Brain (organoid and tissue), 16 donors: ENCODE measurements at places on chromosomes 4 and X. TPM values are rescaled to one million over a fixed set of nuclear protein-coding genes. Genes with fewer than 3 reads are reported as not detected.
A peak's percentile ranks its signal among the peaks of the same experiment; 100 is the strongest.

The BEND2 gene
- not detected for polyA plus RNA-seq

The ARL13A gene
- not detected for polyA plus RNA-seq

The MAGEB10 gene
- not detected for polyA plus RNA-seq

The CYBB gene
- polyA plus RNA-seq: 2.3 TPM

The FHL1 gene
- polyA plus RNA-seq: 110 TPM

The ARHGAP10 gene
- polyA plus RNA-seq: 2.6 TPM

The FHIP1A gene
- polyA plus RNA-seq: 2.8 TPM

The TMEM31 gene
- polyA plus RNA-seq: 1.2 TPM

The ATP10D gene
- 3.0 TPM for polyA plus RNA-seq

DNA sequence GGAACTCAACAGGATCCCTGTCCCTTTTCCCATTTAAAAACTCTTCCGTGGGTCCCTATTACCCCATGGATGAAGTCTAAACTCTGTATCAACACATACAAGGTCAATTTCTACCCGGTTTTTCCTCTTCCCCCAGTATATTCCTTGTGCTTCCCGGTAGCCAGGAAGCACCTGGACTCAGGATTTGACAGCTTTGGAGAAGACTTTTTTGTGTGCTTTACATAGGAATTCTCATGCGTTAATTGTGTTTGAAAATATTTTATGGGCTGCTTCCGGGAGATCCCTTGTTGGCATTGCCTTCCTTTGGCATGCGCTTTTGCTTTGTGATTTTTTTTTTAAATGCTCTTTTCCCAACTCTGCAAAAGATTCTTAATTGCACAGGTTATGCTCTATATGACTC lies 7.2 kb downstream of the SMS start:
- no peak for DNase-seq

- DNase-seq: peak; percentile 74
Observed at GRCh38 chrX:110418316-110419235, 59.9 kb downstream of the RTL9 start.

GRCh38 chrX:154020536-154021115 lies 924 bp upstream of the IRAK1 start:
- DNase-seq: no peak

DNA sequence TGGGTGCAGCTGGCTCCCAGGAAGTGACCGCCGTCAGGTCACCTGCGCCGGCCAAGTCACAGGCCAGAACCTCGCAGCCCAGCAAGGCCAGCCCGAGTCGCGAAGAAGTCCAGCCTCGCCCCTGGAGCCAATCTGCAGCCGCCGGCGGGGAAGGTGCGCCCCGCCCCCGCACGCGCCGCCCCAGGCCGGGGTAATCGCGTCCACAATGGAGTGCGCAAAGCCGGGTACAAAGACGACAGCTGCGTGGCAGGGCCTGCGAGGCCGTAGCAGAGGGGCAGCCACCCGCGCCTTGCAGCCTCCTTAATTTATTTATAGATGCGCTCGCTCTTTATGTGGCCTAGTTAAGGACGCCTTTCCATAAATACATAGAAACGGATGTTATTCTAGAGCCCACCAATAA lies 139.4 kb upstream of the CPEB2 start:
- DNase-seq: peak; percentile 51

DNA sequence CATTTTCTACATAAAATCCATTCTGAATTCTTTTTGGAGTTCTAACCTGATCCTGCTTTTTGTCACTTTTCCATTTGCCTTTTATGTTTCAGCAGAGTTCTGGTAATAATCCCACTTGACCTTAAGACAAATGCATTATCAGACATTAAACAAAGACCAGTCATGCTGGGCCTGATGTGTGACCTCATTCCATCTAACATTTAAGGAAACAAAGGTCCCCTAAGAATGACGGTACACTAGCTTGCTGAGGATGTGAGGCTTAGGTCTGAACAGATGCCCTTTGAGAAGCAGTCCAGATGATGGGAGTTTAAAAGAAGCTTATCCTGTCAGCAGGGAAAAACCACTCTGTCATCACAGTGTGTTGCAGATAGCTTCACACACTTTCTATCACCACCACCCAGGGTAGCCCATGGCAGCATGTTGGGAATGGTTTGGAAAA lies 38.1 kb upstream of the PDE5A start:
- no peak for DNase-seq

DNA sequence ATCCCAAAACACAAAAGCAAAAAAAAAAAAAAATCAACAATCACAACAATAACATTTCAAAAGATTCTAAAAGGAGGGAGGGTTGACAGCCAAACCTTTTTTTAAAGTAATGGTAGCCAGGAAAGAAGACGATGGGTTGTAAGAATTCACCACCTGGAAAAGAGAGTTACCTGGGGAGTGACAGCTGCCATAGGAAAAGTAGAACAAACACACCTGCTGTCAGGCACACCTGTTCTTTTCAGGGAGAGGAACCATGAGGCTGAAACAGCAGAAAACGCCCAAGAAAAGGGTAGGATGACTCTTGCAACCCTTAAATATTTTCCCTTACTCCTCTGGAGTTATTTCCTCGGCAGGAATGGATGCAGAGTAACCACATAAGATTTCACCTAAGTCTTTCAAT lies 388.4 kb upstream of the TEX13C start:
- DNase-seq: no peak

DNA sequence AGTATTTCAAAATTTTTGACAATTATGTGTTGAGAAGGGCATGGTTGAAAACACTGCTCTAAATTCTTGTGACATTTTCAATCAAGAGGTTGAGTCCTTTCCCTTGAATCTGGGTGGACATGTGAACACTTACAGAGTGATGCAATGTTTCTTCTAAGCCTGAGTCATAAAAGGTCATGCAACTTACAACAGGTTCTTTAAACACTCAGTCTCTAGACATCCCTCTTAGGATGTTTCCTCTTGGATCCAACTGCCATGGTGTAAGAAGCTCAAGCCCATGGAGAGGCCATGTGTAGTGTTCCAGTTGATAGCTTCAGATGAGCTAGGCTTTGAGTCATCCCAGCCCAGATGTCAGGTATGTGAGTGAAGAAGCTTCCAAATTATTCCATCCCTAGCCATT lies 232.2 kb upstream of the MAOA start:
- DNase-seq: no peak

GRCh38 chr4:25830548-25830947 lies 32.2 kb downstream of the SEL1L3 start:
- DNase-seq: no peak

GRCh38 chr4:111847296-111848008 lies 297.8 kb upstream of the FAM241A start:
- DNase-seq: no peak

GRCh38 chrX:25028726-25029125 lies 13.0 kb upstream of the ARX start:
- DNase-seq: no peak

- no peak for DNase-seq
Observed at GRCh38 chrX:148298737-148299136, 201.7 kb upstream of the AFF2 start.

GRCh38 chr4:26361297-26361696 lies 40.5 kb downstream of the RBPJ start:
- no peak for DNase-seq

DNA sequence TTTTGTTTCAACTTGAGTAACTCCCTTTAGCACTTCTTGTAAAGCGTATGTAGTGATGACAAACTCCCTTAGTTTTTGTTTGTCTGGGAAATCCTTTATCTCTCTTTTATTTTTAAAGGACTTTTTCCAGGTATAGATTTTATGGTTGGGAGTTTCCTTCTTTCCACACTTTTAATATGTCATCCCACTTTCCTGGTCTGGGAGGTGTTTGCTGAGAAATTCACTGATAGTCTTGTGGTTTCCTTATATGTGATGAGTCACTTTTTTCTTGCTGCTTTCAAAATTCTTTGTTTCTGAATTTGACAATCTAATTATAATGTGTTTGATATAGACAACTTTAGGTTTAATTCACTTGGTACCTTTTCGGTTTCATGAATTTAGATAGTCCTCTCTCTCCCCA lies 353.9 kb downstream of the GPAT3 start:
- DNase-seq: no peak

GRCh38 chr4:110878413-110878812 lies 255.5 kb upstream of the PITX2 start:
- no peak for DNase-seq

GRCh38 chrX:34893741-34894140 lies 48.9 kb upstream of the FAM47B start:
- DNase-seq: no peak

DNA sequence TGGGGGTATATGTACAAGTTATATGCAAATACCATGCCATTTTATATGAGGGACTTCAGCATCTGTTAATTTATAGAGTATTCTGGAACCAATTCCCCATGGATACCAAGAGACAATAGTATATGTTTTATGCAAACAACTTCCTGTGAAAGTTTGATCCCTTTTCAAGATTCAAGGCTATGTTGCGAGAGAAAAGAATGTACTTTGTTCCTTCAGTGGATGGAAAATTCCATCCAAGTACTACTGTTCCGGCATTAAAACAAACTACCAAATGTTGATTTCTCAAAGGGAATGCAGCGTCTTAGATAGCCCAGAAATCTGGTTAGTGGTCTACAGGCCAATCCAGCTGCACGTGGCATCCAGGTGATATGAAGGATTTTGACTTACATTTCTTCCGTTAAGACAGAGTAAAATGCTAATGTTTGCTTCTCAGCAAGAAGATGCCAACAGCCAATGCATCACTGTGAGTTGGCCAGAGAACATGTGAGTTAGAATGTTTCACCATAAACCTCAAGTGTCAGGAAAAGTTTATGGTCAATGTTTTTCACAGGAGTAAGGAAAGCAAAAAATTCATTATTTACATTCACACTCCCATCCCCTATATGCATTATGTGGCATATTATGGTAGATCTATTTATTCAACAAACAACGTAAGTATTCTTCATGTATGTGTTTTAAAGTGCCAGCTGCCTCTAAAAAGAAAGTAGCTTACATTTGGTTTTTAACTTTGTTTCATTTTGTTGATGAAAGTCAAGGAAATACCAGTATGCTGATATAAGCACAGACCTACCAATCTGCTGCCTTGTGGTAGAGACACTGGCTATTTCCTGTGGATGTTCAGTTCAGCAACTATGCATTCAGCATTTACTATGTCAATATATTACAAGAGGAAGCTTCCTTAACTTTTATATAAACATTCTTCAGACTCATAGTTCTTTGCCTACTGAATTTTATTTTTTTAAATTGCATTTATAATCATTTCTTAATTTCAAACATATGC lies 44.4 kb downstream of the METTL14 start:
- no peak for DNase-seq

DNA sequence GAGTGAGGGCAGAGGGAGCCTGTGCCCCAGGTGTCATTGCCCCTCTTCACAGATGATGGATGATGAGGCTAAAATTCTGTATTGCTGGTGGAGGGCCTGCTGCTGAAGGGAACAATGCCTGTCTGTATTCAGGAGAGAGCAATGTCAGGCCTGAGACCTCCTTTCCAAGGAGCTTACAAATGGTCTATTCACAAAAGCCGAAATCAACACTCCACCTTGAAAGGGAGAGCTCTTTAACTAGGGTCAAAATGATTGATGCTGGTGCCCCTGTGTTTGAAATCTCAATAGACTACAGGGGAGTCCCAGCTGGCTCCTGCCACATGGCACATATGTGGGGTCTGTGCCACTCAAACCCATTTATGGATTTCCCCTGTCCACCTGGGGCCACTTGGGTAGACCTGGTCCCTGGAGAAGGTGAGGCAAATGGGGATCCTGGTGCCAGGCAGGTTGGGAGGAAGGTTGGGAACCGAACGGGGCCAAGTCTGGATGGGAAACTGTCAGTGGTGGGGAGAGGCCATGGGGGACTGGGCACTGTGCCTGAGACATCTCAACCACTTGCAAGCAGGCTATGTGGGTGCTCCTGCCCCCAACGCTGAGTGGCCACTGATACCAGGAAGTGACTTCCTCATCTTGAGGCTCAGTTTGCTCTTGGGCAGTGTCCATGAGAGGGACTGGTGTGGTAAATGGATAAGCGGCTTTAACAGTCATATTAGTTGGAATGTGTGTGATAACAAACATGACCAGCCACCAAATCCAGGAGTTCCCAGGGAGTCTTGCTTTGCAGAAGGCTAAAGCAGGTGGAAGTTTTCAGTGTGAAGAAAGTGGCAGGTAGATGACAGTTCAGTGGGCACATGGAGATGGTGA lies 223.8 kb upstream of the PSAPL1 start:
- no peak for DNase-seq

DNA sequence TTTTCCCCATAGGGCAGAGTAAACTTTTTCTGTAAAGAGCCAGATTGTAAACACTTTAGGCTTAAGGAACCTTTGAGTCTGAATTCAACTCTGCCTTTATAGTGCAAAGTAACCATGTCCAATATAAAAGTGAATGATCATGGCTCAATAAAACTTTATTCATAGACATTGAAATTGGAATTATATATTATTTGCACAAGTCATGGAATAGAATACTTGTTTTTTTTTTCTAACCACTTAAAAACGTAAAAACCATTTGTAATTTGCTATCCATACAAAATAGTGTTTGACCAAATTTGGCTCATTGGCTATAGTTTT lies 54.1 kb upstream of the MYOZ2 start:
- DNase-seq: no peak

DNA sequence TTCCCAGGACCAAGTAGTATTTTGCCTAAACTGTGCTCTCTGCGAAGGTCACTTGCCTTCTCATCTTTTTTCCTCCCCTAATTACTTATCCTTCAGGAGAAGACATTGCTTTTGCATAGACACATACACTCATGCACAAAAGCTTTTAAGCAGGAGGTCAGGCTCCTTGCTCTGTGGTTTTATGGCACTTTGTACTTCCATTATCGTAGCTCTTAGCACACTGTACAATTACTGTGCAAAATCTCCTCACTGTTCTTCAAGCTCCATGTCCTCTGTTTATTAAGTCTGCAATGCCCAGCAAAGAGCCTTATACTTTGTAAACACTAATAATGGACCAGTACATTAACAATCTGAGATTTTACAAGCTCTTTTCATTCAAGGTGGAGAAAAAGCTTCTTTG lies 188.4 kb upstream of the GNPDA2 start:
- no peak for DNase-seq

- no peak for DNase-seq
Observed at GRCh38 chr4:3833326-3833989, 67.3 kb downstream of the ADRA2C start.

DNA sequence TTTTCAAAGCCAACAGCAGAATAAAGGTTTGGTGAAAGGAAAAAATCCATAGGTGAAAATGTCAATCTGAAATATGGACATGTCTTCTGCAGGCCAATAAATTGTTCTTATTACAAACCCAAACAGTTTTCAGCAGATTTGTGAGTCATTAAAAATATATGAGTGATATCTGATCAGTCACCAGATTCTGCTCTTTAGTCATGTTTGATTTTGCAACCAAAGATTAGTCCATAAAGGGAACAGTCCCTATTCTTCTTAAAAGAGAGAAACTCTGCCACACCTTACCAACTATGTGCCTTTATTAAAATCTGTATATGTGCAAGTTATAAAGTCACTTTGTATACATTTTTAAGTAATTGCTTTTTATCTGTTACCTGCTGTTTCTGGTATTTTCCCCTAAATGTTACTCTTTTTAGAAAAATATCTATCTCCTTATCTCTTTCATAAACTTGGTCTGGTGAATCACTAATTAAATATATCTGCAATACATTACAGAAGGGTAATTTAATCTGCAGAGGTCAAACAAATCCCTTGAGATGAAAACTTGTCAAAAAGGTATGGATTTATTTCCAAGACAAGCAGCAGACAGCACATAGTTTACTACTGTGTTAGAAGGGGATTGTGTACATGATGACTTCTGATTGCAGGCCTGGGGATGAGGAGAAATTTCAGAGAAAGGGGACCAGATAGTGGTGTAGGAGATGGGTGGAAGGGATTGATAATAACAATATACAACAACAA lies 322.9 kb upstream of the NWD2 start:
- DNase-seq: no peak
